ENCODE measurements at places on chromosomes 2 and 18.

DNA sequence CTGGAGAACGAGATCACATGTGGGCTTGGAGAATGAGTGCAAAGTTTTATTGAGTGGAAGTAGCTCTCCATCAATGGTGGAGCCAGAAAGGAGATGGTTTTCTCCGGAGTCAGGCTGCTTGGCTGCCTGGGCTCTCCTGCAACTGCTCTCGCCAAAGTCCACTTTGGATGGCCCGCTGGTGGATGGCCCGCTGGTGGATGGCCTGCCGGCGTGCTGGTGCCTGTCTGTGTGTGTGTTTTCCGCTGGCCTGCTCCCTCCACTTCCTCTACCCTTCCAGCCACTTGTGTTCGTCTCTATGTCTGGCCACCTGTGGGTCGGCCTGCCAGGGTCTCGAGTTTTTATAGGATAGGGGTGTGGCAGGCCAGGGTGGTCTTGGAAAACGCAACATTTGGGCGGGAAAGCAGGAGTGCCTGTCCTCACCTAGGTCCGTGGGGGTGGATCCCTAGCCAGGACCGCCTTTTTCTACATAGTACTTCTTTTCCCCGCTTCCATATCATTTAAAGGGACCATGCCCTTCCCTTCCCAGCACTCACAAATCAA, 1292.1 kb upstream of the PIK3C3 start:
- DNase-seq, result no peak

- no peak for DNase-seq
These were observed 17.5 kb downstream of the BZW1 start for GRCh38 chr2:200829258-200829655.

GRCh38 chr2:174778085-174778981, 14.1 kb upstream of the CHRNA1 start:
- no peak for DNase-seq

- no peak for DNase-seq
These were observed 137.6 kb downstream of the BCL11A start for GRCh38 chr2:60415814-60416213.

GRCh38 chr2:113767811-113768460, 11.5 kb upstream of the SLC35F5 start:
- no peak for DNase-seq

DNA sequence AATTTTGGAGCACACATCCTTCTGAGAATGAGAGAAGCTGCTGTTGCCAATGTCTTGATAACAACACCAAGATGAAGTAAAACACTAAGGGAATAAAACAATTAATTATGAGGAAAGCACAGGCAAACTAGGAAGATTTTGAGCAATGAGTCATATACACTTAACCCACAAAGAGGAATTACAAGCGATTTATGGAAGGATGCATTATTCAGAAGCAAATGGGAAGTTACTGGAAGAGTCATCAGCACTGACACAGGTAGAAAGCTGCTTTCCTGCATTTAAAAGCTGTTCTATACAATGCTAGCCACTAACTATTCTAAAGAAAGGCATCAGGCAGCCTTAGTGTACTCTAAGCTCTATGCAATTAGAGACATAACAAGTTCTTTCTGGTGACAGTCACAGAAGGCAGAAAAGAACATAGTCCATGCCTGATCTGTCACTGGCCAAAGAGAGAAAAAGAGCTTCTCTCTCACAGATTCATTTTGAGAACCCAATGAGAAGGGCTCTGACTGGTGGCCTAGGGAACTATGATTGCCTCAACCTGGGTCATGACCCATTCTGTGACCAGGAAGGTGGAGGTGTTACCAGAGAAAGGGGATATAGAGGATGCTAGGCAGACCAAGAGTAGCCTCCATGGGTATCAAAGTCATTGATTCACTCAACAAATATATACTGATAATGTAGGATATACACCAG, 45.4 kb downstream of the M1AP start:
- DNase-seq, result no peak

GRCh38 chr2:145807968-145808367, 1288.0 kb upstream of the ZEB2 start:
- no peak for DNase-seq

GRCh38 chr2:6913415-6914157, 3.6 kb upstream of the RNF144A start:
- no peak for DNase-seq

GRCh38 chr2:3636586-3637310, 21.3 kb upstream of the ALLC start:
- DNase-seq, result no peak

DNA sequence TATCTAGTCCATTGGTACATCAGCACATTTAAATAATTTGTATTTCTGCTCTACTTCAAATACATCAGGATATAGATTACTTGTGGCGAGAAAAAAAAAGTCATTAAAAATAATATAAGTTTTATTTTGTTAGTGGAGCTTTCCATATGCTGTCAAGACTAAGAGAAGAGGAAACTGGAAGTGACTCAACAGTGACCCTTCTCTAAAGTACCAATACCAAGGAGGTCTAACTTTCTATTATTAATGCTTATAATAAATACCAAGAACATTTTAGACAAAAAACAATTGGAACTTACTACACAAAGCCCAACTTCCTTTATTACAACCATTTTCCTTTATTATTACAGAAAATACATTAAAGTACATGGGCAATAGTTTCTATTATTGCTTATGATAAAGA, 39.8 kb downstream of the TTR start:
- DNase-seq, result no peak

DNA sequence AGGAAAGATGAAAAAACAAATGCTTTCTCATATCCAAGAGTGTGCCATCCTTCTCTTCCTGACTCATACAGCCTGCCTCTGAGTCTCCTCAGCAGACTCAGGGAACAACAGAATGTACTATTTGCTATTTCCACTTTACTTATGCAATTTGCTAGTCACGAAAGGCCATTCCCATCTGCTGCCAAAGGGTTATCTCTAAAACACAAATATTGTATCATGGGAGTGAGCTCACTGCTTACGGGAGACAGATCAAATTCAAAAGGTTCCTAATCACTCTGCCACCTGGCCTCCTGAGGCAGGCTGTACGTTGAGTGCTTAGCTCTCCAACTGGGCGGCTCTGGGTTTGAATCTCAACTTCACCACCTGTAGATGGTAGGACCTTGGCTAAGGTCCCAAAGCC, 92.0 kb downstream of the GAREM1 start:
- DNase-seq, result no peak

DNA sequence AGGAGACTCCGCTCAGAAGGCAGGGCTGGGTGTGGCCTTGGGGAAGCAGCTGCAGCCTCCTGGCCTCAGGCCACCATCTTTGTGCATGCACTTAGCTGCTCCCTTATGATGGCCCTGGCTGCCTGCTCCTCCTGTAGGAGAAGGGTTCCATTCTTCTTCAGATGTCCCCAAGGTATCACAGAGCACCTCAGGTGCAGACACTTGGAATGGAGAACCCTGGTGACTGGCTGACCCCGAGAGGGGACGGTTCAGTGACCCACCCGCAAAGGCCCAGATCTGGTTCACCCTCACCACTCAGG, 9.6 kb downstream of the GPAT2 start:
- no peak for DNase-seq

GRCh38 chr2:224532931-224533330, 52.2 kb downstream of the CUL3 start:
- no peak for DNase-seq

GRCh38 chr2:67320861-67321587, 76.1 kb upstream of the ETAA1 start:
- DNase-seq, result no peak

GRCh38 chr2:27715318-27716210, 51.9 kb downstream of the SLC4A1AP start:
- no peak for DNase-seq

GRCh38 chr2:16012626-16013358, 72.4 kb downstream of the MYCN start:
- no peak for DNase-seq

DNA sequence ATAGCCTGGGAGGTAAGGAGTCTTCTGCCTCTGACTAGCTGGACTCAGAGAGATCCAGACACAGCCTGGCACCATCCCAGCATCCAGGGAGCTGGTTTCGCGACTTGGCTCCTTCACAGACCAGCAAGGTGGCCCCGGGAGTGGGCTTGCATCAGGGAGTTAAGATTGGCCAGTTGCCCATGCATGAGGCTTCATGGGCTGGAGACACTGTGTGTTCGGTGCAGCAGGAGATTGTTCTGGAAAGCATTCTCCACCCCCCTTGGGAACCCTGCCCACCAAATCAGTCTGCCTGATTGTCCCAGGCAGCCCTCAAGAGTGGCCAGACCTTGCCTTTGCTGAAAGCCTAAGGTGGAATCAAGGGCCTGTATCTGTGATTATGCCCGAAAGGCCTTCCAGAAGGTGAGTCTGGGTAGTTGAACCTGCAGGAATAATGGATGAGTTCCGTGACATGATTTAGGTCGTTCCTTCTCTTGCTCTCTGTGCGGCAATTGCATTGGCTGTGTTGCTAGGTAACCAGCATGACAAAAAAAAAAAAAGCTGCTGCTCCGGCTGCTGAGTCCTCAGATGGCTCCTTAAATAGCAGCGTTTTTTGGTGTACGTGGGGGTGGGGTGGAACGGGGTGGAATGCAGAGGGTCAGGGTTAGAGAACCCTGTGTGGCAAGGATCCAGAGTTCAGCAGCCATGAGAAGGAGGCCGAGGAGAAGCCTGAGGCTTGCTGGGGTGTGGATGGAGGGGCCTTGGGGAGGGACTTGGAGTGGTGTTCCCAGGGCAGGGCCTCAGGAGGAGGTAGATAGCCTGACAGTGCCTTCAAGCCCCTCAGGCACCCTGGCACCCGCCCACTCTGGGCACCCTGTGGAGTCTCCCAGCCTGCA, 93.0 kb upstream of the MCFD2 start:
- DNase-seq, result no peak

DNA sequence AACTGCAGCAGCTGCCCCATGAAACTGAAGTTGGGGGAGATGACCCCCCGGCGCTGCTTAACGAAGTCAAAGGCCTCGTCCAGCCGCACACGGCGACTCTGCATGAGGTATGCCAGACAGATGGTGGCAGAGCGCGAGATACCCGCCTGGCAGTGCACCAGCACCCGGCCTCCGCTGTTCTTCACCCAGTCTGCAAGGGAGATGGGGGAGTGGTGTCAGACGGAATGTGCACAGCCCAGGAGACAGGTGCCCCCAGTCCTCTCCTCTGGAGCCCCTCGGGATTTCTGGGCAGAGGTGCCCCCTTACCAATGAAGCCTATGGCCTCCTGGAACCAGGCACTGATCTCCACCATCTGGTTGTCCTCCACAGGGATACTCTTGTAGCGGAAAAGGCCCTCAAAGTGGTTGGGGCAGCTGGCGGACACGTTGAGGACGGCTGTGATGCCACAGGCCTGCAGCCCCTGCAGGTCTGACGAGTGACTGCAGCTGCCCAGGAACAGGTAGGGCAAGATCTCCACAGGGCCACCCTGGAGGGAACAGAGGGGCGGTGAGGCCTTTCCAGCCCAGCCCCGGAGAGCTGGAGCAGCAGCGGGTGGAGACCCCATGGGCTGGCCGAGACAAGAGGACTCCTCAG, 1.3 kb downstream of the DUSP2 start:
- DNase-seq, result no peak

DNA sequence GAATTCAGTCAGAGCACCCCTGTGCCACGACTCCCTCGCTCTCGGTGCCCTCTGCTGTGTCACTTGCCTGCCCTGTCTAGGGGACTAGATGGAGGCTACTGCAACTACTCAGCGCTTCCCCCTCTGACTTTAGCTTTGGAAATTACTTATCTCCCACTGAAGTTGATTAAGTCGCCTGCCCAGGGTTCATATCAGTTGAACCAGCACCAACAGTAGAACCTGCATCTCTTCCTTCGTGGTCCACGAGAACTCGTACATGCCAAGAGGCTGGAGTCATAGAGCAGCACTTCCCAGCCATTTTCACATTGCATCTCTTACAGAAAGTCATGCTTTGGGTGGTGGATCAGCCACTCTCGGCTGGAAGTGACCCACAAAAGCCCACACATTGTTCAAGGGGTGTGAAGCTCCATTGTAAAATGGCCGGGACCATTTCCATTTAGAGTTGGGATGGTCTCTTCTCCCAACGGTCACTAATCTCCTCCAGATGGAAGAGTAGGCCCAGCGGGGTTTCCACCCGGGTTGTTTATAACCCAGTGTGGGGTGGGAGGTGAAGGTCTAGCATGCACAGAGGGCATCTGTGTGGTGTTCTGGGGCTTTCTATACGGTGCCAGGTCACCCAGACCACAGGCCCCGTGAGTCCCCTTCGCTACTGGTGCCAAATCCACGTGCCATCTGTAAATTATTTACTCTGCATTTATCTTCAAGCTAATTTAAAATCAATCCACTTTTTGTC, 38.0 kb downstream of the STEAP3 start:
- no peak for DNase-seq

- no peak for DNase-seq
These were observed 76.7 kb upstream of the DTNA start for GRCh38 chr18:34633368-34633767.

DNA sequence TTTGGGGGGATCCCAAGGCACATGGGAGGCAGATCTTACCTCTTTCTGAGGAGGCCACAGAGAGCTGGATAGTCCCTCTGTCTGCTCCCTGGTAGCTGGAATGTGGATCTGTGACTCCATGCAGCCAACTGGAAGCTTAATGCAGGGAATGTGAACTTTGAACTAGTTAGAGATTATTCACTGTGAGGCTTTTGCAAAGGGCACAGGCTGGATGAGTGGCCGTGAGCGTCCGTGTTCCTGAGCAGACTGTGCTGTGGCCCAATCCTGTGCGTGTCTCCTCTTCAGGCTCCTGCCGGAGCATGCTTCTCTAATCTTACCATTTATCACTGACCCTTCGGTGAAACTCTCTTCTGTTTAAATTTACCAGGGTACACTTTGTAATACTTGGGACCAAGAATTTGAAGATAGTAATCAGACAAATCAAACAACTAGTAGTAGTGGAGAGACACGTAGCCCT, 187.6 kb downstream of the PTPRM start:
- DNase-seq, result no peak

- DNase-seq, result no peak
These were observed 14.4 kb downstream of the PHLPP1 start for GRCh38 chr18:62729487-62730386.

DNA sequence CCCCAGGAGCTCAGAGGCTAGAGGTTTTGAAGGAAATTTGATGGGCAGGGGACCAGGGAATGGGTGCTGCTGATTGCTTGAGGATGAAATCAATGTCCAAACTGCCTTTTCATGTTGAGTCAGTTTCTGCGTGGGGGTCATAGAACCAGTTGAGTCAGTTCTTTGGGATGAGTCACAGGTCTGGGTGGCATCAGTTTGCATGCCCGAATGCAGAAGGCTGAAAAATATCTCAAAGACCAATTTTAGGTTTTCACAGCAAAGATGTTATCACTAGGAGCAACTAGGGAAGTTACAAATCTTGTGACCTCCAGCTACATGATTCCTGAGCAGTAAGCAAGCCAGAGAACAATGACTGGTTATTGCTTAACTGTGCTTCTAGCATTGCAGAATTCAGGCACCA, 1135.1 kb upstream of the CRIM1 start:
- DNase-seq, result no peak
